ENCODE measurements at places on chromosomes 12 and 14.

GRCh38 chr14:94867946-94868771 is 98.2 kb upstream of the GSC start:
- no peak for DNase-seq

DNA sequence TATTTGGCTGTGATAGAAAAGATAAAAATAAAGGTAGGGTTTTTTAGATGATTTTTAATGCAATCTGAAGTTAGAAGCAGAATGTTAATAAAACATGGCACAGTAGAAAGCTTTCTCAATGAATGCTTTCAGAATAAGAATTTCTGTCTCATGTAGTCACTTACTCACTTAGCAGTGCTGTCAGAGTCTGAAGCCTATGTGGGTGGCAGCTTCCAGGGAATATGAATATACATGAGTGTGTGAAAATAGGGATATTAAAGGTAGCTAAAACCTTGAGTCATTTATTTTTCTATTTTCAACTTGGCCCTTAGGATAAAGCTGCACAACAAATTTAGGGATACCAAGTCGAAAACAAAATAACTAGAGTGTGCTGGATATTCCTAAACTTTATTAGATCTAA is 427.9 kb downstream of the AEBP2 start:
- DNase-seq = no peak

DNA sequence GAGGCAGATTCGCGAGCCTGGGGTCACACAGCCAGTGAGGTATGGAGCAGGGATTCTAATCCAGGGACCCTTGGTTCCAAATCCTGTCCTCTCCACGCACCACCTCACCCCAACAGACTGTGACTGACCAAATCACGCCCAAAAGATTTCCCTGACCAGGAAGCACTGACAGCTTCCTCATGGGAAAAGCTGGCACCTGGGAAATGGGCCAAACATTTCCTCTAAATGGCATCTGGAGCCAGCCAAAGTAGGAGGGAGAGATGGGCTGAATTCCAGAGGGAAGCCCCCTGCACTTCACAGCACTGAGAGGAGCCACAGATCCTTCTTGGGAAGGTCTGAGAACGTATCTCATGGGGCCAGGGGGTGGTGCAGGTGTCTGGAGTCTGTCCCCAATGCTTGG is 28.8 kb downstream of the CCDC92 start:
- DNase-seq = no peak

GRCh38 chr14:65096323-65097089 is 5.8 kb downstream of the MAX start:
- DNase-seq = no peak

DNA sequence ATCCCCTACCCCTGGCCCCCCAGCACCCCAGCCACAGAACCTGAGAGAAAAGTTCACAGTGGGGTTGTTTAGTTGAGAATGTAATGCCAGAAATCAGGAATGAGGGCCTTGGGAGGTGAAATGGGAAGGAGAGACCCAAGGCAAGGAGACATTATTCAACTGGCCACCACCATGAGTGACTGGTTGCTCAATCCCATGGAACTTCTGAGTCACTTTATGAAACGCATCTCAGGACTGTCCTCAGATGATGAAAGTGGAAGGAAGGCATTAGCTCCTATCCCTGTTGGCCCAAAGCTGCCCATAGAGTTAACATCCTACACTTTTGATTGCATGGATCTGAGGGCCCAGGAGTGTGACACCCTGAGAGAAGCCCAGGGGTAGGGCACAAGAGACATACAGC is 25.4 kb upstream of the TCL1A start:
- no peak for DNase-seq

- no peak for DNase-seq
These were observed 418.3 kb downstream of the MED13L start for GRCh38 chr12:115859231-115859630.

Measured in NCI-H1930 (cell line).